ENCODE measurements at places on chromosomes 13 and 19.

DNA sequence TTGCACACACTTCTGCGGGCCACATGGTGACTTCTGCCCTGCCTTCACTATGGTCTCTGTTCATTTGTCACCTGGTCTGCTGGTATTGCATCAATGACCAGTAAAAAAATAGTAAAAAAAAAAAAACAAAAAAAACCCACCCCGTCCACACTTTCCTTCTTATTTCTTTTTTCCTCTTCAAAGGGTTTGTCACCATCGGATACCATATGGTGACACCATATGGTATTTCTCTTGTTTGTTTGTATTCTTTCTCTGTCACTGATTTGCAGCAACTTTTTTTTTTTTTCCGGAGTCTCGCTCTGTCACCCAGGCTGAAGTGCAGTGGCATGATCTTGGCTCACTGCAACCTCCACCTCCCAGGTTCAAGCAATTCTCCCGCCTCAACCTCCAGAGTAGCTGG is 26.2 kb upstream of the OR7C2 start:
- DNase-seq, result no peak

- DNase-seq, result no peak
Measured at GRCh38 chr13:73924607-73925006, 209.6 kb downstream of the KLF12 start.

GRCh38 chr19:33499248-33499647 is 22.3 kb downstream of the PEPD start:
- no peak for DNase-seq

DNA sequence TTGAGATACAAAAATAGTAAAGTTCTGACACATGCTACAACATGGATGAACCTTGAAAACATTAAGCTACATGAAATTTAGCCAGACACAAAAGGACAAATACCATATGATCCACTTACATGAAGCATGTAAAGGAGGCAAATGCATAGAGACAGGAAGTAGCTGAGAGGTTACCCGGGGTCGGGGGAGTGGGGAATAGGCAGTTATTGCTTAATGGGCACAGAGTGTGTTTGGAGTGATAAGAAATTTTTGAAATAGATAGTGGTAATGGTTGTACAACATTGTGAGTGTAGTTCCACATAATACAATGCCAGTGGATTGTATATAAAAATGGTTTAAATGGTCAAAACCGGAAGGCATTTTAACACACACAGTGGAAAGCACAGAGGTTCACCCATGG is 4.3 kb downstream of the N4BP2L1 start:
- DNase-seq, result no peak

- no peak for DNase-seq
Measured at GRCh38 chr13:23617551-23618024, 47.4 kb downstream of the TNFRSF19 start.

- DNase-seq, result no peak
Measured at GRCh38 chr13:94588541-94588940, 7.4 kb downstream of the TGDS start.

GRCh38 chr19:6958791-6959190 is 62.4 kb downstream of the MBD3L2B start:
- no peak for DNase-seq

GRCh38 chr13:110161112-110161882 is 145.7 kb downstream of the COL4A1 start:
- no peak for DNase-seq

- DNase-seq, result no peak
Measured at GRCh38 chr19:19119325-19120237, 18.7 kb downstream of the TMEM161A start.

- no peak for DNase-seq
Measured at GRCh38 chr13:113491418-113491883, 940 bp upstream of the DCUN1D2 start.

DNA sequence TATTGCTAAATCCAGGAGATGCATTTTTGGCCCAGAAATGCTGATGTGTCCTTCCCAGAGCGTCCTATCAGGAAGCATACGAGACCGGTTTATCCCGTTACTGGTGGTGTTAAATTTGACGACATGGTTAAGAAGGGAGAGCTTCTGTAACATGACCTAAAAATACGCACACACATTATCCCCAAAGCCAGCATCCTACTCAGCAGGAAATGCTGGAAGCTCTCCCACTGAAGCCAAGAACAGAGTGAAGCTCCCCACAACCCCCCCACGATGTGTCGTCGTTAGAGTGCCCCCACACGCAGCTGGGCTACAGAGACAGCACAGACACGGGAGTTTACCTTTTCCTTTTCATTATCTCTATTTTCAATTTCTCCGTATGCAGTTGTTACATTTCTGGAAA is 45.1 kb upstream of the MCF2L start:
- DNase-seq, result no peak

GRCh38 chr19:40613690-40614621 is 12.8 kb downstream of the LTBP4 start:
- no peak for DNase-seq

GRCh38 chr13:70814684-70815083 is 706.4 kb upstream of the KLHL1 start:
- DNase-seq, result no peak

DNA sequence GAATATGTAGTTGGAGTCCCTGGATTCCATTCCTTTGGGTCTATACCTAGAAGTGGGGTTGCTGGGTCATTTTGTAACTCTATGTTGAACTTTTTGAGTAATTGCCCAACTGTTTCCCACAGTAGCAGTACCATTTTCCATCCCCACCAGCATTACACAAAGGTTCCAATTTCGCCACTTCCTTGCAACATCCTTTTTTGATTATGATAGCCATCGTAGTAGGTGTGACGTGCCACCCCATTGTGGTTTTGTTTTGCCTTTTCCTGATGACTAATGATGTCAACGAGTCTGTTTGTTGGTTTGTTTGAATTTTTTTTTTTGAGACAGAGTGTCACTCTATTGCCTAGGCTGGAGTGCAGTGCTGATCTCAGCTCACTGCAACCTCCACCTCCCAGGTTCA is 3.3 kb upstream of the PEX11G start:
- DNase-seq, result peak; percentile 43

- DNase-seq, result peak; percentile 44
Measured at GRCh38 chr13:20182231-20182846, 10.4 kb downstream of the GJB2 start.

GRCh38 chr13:53398051-53398450 is 369.4 kb downstream of the OLFM4 start:
- DNase-seq, result no peak

GRCh38 chr13:100773923-100774663 is 99.5 kb upstream of the TMTC4 start:
- no peak for DNase-seq

DNA sequence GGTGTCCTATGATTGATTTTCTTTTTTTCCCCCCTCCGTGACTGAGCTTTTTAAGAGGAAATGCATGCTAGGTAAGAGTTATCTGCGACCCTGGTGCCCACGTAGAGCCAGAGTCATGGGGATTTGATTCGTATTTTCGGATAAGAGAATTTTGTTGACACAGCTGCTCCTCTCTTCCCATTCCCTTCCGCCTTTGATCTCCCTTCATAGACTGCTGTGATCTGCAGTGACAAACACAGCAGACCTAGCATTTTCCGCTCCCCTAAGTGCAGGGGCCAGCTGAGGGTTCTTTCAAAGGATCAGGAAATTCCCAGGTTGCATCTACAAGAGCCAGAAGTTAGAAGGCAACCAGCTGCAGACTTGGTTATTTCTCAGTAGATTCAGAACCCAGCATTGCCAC is 70.5 kb downstream of the ZNF568 start:
- DNase-seq, result no peak

- DNase-seq, result no peak
Measured at GRCh38 chr13:43005460-43006236, 13.6 kb upstream of the EPSTI1 start.

DNA sequence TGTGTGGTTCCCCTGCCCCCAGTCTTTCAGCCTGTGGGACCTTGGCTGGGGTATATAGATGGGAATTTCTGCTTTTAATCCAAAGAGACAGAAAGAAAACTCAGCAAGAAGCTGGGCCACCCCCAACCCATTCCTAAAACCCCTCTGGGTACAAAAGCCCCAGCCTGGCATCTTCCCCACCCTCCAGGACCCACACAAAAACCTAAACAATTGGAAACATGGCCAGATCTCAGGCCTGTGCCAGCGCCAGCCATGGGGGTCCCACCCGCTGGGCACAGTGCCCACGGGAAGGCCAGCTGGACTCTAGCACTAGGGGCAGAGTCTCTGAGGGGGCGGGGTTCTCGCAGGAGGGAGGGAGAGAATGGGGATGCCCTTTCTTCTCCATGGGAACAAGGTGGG is 8.6 kb downstream of the LYL1 start:
- DNase-seq, result no peak

DNA sequence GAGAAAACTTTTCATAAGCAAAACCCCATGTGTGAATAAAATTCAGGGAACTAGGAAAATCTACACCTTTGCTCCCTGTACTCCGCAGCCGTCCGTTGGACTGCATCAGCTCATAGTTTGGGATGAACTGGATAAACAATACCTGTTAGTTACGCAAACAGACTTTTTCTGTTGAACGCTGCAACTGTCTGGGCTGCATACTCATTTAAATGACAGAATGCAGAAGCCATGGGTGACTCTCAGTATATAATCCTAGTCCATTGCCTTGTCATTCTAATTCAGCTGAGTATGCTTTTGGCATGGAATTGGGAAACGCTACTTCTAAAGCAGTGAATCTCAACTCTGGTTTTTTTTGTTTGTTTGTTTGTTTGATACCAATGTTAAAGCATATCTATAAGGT is 151.6 kb downstream of the SLITRK1 start:
- no peak for DNase-seq

DNA sequence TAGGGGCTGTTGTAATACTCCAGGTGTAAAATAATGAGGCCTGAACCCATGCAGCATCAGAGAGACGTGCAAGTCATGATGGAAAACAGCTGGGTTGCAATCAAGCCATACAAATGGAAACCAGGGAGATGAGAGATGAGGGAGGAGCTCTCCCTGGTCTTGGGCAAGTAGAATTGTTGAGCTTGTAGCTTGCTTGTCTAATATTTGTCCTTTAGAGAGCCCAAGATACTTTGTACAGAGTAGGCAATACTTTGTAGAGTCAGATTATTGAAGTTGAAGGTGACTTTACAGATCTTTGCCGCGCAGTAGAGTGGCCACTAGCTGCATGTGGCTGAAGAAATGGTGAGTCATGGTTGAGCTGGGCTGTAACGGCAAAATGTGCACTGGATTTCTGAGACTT is 8.3 kb downstream of the ATP8A2 start:
- no peak for DNase-seq

GRCh38 chr19:46775642-46776258 is 12.6 kb downstream of the SLC1A5 start:
- DNase-seq, result no peak

All from pulmonary artery endothelial cell (primary cell).